AG08395 (cell line): ENCODE measurements at places on chromosomes 6 and 20.

GRCh38 chr6:34237722-34238584, 1.3 kb downstream of the HMGA1 start:
- DNase-seq, result peak; percentile 43

GRCh38 chr20:42779216-42779615, 410.5 kb downstream of the PTPRT start:
- DNase-seq, result no peak

GRCh38 chr6:52596371-52597028, 19.6 kb upstream of the TRAM2 start:
- DNase-seq, result peak; percentile 67

- no peak for DNase-seq
Measured at GRCh38 chr20:17403461-17403860, 127.7 kb downstream of the BFSP1 start.

DNA sequence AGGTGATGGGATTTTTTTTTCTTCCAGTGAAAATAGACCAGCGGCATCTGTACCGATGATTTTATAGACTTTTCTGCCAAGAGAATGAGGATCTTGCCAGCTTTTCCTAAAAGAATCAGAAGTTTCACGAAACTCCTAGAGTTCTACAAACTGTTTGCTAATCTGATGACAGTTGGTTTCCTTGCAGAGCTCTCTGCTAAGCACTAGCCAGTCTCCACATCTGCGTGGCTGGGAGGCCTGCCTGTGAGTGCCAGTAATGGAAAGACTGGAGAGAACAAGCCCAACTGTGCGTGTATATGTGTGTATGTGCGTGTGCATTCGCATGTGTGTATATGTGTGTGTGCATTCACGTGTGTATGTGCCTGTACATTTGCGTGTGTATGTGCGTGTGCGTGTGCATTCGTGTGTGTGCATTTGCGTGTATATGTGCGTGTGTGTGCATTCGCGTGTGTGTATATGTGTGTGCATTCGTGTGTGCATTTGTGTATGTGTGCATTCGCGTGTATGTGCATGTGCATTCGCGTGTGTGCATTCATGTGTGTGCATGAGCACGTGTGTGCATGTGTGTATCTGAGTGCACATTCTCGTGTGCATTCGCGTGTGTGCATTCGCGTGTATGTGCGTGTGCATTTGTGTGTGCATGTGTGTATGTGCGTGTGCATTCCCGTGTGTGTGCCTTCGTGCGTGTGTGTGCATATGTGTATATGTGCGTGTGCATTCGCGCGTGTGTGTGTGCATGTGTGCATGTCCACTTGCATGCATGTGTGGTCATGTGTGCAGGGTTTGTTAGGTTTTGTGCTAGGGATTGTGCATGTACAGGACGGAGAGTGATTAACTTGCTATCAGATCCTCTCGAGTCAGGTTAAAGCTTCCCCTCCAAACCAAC, 379.4 kb downstream of the TAF4 start:
- no peak for DNase-seq

DNA sequence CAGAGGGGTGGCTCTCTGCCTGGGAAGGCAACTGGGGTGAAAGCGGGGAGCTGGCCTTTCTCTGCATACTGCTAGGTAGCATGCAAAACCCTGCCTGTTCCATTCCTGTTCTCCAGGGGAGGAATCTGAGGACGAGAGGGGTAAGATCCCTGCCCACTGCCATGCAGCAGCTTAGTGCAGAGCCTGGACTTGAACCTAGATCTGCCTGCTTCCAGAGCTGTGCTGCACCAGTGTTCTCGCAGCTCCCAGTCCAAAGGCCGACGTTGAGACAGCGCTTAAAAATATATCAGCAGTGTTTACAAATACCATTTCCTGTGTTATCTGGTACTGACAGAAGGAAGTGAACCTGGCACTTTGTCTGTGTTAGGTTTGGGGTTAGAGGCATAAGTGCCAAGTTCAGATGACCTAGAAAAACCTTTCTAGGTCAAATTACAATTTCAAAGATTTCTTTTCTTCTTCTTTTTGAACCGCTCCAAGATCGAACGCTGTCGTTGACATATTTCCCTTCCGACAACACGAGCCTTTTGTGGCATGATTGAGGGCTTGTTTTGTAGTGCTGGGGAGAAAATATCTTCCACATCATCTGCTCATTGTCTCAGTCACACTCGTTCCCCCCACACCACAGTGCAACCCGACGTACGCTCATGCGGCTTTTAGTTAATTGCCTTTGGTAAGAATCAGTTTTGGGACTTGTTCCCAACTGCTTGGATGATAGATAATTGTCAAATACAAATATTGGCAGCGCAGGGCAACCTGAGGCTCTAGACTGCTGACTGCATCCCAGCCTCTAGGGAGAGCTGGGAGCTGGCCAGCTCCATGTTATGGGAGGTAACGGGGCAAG, 44.6 kb downstream of the TOX2 start:
- no peak for DNase-seq

DNA sequence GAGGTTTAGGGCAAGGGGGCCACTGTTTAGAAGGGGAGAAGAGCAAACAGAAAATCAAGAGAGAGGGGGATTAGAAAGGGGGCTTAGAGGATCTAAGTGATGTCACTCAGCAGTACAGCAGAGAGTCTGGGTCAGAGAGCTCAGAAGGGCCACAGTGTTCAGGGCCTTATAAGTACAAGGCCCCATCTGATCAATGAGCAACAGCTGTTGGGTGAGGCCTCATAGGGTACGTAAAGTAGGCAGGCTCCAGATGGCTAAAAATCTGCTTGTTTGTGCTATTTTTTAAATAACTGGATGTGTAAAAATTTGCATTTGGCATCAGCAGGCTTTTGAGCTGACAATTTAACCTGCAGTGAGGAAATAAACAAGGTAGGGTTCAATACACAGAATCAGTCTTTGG, 149.8 kb downstream of the SH3BGRL2 start:
- no peak for DNase-seq

DNA sequence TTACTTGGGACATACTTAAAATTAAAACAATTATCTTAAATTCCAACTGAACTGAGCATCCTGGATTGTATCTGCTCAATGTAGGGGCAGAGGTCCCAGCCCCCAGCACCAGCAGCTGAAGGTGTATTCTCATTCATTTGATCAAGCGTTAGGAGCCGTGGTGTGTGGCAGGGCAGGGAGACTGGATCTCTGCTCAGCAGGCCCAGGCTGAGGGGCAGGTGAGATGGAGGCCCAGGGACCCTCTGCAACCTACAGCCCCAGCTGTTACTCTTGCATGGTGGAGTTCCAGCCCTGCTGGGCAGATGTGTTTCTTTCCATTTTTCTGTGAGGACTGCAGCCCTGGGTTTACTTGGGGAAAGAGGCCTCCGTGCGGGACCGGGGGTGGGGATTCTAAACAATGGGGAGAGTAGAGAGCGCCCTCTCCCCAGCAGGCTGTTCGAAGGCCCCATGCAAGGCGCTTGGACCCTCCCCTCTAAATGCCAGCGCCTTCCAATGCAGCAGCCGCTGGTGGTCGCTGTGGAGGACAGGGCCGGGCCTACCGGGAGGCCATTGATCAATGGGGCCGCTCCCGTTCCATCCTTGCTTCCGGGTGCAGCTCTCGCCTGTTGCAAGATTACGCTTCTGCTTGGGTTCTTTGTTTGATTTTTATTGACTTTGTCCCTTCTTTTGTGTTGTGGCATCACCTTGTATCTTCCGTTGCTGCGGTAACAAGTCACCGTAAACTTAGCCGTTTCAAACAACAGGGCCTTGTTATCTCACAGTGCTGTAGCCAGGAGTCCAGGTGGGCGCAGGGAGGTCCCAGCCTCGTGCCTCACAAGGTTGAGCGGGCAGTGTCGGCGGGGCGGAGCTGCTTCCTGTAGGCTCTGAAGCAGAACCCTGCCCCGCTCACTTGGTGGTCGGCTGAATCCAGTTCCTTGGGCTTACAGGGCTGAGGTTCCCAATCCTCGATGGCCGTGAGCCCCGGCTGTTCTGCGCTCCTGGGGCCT, 134.8 kb upstream of the PHACTR3 start:
- no peak for DNase-seq

DNA sequence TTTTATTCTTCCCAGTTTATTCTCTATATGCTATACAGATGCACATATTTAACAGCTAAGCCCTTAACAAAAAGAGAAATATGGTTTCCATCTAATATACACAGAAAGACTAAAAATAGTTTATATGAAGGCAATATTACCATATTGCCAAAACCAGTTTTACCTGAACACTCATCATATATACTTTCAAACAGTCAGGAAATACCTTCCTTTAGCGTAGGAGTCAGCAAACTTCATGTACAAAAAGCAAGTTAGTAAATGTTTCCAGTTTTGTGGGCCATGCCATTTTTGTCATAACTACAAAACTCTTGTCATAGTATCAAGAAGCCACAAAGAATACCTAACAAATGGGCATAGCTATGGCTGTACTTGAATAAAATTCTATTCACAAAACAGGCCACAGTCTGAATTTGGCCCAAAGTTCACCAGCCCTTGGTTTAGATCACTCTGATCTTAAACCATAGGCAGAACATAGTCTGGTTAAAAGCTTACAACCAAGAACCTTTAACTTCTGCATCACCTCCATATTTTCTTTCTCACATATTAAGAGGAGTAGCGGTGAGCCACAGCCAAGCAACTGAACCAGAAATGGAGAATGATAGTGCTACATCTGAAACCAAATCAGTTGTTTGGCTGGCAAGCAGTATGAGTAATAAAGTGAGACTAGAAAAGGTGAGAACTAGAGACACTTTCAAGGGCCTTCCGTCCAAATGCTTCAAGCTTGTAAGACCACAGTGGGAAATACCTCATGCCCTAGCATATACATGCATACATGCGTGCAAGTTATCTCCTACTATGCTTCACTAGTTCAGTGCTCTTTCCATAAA, 116.6 kb downstream of the PTPRK start:
- no peak for DNase-seq

DNA sequence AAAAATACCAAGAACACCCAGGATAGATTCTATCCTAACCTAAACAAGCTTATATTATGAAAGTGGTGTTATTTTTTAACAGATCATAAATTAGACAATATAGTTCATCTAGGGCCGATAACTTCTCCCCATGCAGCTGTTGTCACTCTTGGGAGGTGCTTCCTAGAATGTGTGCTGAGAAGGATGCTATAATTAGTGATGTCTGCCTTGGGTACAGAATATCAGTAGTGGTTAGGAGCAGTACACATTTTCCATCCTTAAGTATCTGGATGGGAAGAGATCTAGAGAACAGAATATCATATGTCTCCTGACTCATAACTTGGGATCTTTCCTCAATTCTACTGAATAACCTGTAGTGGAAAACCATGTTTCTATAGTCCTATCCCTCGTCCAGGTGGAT, 214.5 kb downstream of the BCKDHB start:
- no peak for DNase-seq

DNA sequence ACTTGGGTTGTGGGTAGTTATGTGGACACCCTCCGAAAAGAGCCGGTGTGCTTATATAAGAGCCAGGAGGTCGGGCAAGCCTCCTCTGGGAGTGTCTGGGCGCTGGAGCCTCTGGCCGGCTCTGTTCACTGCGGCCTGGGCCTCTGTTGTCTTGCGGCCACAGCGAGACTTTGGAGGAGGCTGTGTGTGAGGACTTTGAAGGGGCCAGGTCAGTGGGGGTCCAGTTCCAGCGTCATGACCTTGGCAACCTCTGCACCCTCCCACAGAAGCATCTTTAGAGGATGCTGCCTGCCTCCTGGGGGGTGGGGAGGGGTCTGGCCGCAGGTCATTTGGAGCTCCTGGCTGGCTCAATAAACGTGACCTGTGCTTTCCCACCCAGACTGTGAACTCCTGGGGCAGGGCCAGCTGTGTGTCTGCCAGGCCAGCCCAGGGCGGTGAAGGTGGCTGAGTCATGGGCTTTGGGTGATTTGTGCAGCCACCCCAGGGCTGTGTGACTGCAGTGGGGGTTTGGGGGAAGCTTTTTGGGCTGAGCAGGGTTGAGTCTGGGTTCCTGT, 1.2 kb downstream of the TCEA2 start:
- peak; percentile 88 for DNase-seq

- DNase-seq, result no peak
Measured at GRCh38 chr6:132334521-132334885, 66.8 kb downstream of the MOXD1 start.

GRCh38 chr20:35091816-35092523, 637 bp downstream of the TRPC4AP start:
- DNase-seq, result peak; percentile 7

DNA sequence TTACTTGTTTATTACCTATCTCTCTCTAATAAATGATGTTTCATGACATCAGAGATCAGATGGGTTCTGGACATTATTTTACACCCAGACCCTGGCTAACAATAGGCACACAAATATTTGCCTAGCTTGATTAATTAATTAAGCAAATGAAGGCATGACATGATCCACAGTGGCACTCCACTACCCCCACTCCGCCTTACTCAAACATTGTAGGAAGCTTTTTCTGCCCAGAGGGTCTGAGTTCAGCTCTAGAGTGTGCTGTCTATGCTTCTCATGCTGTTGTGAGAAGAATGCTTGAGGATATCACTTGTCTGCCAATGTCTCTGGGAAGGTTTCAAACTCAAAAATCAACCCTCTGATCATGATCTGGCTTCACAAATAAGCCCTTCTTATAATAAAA, 45.0 kb downstream of the TRAM2 start:
- DNase-seq, result no peak

- no peak for DNase-seq
Measured at GRCh38 chr6:144908004-144908403, 622.9 kb downstream of the UTRN start.

GRCh38 chr20:21801193-21801592, 95.7 kb downstream of the PAX1 start:
- no peak for DNase-seq

- DNase-seq, result no peak
Measured at GRCh38 chr6:43465948-43466347, 10.6 kb upstream of the DLK2 start.

- DNase-seq, result peak; percentile 8
Measured at GRCh38 chr6:70956451-70957283, at the start of gene B3GAT2. Gene B3GAT2, minus strand, starts transcription at chr6:70957060. Its CDS starts 631 bp downstream, at chr6:70956429.

DNA sequence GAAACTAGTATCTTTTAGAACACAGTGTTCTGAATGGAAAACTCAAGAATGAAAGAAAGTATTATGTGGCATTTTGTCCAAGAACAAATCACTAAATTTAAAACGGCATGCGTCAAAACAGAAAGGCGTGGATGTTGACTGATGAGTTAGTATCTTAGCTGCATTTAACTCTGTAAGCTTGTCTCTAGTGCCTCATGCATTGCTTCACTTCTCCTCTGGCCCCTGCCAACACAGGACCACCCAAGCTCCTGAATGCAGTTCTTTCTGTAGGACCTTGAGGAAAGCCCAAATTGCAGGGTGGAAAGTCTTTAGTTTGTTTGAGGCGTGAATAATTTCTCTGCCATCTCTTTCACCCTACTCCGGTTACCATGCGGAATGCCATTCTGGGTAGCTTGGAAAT, 632.2 kb downstream of the COL12A1 start:
- DNase-seq, result no peak

- no peak for DNase-seq
Measured at GRCh38 chr6:151911401-151911800, 103.9 kb downstream of the ESR1 start.

DNA sequence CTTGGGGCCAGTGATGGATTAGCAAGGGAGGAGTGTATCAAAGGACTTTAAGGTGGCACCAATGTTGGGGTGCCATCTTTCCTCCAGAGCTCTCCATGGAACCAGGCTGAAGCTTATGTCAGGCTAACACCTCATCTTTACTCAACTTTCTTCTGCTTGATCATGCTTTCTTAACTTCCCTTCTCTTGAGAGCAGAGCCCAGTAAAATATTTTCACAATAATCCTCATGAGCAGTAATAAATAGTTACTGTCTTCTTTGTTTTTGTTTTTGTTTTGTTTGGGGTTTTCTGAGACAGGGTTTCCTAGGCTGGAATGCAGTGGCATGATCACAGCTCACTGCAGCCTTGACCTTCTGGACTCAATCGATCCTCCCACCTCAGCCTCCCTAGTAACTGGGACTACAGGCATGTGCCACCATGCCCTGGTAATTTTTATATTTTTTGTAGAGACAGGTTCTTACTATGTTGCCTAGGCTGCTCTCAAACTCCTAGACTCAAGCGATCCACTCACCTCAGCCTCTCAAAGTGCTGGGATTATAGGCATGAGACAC, 127.9 kb upstream of the TOP1 start:
- no peak for DNase-seq
